ENCODE measurements at places on chromosomes 3 and 15.

DNA sequence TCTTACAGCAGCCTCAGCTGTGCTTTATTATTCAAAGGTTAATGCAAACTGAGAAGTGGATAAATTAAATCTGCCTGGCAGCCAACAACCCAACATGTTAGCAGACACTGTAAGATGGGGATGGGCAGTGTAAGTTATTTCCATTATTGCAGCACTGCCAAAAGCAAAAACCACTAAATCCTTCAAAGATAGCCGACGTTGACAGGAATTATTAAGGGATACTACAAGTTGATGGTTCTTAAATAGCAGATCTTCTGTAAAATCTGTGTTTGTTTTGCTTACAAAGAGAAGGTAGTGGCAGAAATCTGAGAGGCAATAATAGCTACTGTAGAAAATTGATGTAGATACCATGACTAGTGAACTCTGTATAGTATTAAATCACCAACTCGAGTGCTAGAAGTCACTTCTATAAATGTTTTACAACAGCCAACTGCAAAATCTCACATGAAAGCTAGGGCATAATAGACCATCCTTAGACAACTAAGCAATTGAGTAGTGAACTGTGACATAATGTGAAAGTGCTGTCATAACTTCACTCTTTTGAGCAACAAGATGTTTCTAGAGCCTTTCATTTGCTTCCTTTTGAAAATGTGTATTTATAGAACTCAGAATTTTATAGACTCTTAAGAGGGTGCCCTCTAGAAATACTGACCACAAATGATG is 278.6 kb downstream of the UBE2E2 start:
- no peak for DNase-seq

DNA sequence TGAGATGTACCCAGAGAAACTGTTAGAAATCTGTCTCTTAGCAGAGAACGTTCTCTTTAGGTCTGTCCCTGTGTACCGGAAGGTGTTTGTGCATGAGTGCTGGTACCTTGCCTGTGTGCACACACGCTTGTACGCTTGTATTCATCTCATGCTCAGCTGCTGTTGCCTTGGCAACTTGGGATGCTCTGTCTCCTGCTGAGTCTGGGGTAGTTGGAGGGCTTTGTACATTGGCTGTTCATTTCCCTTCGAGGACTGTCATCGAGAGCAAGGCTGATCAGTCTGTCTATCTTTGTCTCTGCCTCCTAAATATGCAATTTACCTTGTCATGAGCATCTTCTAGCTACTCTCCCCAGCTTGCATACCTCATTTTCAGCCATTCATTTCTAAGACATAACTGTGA is 147.2 kb downstream of the SLCO3A1 start:
- no peak for DNase-seq

- DNase-seq, result no peak
These were observed 4.6 kb upstream of the EPB42 start for GRCh38 chr15:43225201-43225949.

- DNase-seq, result no peak
These were observed 268.4 kb upstream of the CHRM5 start for GRCh38 chr15:33699691-33700447.

DNA sequence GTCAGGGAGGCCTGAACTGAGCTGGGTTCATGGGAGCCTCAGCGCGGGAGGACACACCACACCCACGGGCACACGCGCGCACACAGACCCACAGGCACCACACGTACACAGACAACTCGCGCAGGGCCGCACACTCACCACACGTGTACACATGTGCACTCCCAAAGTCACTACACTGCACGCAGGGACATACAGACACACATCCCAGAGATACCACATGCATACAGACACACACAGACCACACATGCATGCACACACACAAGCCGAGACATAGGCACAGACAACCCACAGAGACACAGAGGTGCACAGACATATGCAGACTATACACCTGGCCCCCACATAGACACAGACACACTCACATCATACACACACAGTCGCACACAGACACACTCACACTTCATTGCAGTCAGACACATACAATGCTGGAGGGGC is 1.1 kb upstream of the MGLL start:
- peak; percentile 32 for DNase-seq

DNA sequence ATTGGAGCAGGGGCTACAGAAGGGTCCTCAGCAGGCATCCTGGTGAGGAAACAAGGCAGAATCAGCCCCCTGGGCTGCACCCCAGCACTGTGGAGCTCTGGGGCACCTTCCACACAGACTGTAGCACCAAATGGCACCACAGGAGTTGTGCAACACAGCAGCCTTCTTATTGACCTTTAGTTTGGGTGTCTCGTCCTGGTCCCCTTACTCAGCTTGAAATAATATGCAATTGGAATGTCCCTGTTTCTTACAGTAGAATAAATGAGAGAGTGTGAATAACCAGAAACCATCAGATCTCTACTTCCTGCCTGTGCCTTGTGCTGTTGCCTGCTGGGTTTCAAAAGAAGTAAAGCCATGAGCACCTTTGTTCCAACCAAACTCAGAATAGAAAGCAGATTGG is 44.5 kb downstream of the RPLP1 start:
- DNase-seq, result no peak

DNA sequence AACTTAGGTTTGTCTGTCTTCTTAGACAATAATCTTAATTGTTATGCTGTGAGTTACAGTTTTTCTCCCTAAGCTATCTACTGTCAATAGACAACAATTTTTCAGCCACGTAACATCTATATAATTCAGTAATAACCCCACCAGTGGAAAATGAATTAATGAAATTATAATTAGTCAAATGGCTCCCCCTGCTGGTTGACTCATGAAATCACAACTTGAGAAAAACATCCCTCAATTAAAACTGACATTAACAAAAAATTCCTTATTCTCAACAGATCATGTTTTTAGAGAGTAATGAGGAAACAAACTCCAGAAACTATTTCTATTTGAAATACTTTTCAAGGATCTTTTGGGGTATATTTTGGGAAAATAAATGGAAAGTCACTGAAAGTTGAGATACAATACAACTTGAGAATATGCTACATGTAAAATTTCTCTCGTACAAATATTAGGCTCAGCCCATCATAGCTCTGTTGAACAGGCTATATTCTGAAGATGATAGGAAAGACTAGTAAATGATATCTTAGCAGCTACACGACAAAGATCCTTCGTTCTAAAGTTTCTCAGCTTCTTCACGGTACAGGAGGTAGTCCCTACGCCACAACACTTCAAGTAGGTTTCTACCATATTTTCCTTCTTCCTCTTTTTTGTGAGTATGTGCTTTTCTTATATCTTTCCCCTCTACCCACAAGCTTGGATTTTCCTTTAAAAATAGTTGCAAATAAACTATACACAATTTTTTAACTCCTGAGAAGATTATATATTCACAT is 20.7 kb downstream of the PPP1R2 start:
- no peak for DNase-seq

DNA sequence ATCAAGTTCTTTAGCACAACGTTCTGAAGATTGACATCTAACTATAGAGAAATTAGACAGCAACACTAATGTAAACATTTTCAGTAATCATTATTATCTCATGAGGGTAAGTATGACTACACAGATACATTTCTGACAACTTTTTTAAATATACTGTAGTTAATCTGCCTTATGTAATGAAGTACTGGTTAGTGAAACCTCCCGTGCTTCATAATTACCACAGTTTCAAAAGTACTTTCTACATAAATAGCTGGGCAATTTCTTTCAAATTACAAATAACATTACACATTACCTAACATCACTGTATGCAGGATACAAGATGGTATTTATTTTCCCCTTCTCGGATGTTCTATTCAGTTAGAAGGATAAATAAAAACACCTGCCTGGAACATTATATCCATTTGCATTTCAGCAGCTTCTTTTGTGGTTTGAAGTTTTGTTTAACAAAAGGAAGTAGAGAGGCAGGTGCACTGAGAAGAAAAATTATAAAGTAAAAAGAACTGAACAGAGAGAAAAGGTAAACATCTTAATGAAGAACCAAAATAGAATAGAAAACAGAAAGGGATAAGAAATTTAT is 1241.5 kb upstream of the GBE1 start:
- no peak for DNase-seq

DNA sequence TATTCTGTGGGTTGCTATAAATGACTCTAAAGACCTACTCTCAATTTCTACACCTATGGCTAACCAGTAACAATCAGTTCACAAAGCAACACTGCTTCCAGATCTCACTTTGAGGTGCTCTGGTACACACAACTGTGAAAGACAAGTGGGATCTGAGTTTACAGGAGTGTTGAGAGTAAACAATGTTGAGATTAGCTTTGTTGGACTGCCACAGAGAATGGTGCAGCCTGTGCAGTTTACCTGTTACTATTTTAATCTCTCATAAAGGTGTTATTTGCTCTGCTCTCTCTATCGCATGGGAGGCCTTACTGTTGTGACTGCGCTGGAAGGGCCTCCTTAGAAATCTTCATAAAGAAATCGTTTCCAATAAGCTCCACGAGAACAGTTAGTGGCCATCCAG is 112.0 kb downstream of the SOX2 start:
- no peak for DNase-seq

DNA sequence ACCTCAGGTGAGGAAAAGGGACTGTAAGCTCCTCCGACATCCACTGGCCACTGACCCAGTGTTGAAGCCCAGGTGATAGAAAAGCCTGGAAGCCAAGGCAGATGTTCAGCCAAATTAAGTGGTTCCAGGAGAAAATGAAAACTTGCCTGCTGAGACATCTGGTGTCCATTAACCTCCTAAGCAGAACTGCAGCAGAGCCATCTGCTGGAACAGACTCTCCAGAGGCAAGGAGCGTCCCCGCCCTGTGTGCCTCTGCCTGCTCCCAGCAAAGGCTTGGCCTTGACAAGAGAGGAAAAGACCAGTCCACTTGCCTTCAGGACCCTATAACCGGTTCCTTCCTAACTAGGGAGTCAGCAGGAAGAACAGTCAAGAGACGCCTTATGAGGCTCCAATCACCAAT is 48.2 kb downstream of the SRGAP3 start:
- DNase-seq, result no peak

DNA sequence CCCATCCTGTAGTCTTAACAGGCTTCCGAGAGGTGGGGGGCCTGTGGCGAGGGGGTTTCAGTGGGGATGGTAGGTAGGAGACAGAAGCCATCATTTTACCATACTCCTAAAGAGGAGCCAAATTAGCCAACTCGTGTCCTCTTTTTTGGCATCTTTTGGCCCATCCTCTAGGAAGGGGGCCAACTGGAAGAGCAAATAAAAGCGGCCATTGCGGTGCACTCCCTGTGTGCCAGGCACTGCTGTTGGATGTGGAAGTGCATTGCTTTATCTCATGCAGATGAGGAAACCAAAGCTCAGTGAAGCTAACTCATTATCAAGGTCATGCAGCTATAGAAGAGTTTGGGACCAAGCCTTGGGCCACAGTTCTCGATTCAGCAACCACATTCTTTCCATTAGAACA is 6.1 kb downstream of the SEMA4B start:
- no peak for DNase-seq

GRCh38 chr3:67335813-67336212 is 318.6 kb downstream of the SUCLG2 start:
- no peak for DNase-seq
